ENCODE measurements at places on chromosomes 16 and 17.

GRCh38 chr17:37648555-37648954, 5.3 kb upstream of the DDX52 start:
- no peak for DNase-seq

GRCh38 chr16:55876854-55877253, 1.7 kb upstream of the CES5A start:
- no peak for DNase-seq

DNA sequence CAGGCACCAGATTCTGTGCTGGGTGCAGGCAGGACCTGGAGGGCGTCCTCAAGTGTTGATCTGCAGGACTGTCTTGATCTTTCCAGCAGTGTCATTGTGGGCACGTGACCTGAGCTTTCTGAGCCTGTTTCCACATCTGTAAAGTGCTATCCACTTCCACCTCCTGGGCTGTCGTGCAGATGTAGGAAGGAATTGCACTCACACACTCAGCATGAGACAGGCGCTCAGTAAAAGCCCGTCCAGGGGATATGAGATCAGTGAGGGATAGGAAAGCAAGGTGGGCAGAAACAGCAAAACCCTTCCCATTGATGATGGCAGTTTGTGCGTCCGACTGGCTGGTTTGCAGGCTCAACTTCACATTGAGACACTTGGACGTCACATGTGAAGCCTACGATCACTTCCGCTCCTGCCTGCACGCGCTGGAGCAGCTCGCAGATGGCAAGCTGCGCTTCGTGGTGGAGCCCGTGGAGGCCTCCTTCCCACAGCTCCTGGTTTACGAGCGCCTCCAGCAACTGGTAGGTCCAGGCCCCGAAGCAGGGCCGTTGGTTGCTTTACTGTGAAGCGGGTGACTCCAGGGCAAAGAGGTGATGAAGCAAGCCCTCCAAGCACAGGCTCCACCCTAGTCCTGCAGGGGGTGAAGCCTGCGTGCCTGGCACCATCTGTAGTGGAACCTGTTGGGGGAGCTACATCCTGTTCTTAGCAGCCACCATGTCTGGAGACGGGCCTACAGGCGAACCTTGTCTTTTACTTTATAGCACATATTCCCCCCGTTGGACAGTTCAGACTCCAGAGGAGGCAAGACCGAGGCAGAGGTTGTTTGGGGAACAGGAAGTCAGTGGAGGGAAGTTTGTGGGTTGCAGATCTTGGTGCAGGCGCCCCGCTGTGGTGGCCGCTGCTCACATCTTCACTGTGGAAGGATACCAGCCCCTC, 23.0 kb downstream of the METTL22 start:
- DNase-seq: no peak

GRCh38 chr16:19780321-19780720, 62.2 kb downstream of the IQCK start:
- no peak for DNase-seq

GRCh38 chr16:78129349-78129748, 29.9 kb downstream of the WWOX start:
- DNase-seq: no peak

- no peak for DNase-seq
These were observed 115.4 kb downstream of the AXIN2 start for GRCh38 chr17:65446043-65446442.

DNA sequence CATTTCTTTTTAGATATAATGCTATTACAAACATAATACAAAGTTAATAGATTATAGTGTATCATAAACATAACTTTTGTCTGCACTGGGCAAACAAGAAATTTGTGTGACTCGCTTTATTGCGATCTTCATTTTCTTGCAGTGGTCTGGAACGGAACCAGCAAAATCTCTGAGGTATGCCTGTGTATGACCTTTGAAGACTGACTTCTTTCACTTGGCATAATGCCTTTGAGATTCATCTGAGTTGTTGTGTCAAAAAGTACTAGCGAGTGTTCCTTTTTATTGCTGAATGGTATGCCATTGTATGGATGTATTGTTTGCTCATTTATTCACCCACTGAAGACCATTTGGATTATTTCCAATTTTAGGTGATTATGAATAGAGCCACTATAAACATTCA, 69.2 kb downstream of the TANC2 start:
- no peak for DNase-seq

DNA sequence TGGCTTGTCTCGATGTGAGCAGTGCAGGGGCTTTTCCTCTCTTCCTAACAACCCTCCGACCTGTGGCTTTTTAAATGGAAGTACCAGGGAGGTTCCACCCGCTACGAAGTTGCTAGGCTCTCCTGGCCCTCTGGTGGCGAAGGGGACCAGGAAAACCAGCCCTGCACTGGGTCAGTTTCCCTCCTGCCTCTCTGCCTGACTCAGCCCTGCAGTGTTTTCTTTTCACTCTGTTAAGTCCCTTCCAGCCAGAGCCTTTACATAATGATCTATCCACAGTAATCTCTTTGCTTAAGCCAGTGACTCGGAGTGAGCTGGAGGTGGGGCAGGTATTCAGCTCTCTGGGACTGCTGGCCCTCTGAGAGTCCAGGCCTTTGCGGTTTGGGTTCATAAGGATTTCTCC, 331.3 kb upstream of the EEF2KMT start:
- no peak for DNase-seq

DNA sequence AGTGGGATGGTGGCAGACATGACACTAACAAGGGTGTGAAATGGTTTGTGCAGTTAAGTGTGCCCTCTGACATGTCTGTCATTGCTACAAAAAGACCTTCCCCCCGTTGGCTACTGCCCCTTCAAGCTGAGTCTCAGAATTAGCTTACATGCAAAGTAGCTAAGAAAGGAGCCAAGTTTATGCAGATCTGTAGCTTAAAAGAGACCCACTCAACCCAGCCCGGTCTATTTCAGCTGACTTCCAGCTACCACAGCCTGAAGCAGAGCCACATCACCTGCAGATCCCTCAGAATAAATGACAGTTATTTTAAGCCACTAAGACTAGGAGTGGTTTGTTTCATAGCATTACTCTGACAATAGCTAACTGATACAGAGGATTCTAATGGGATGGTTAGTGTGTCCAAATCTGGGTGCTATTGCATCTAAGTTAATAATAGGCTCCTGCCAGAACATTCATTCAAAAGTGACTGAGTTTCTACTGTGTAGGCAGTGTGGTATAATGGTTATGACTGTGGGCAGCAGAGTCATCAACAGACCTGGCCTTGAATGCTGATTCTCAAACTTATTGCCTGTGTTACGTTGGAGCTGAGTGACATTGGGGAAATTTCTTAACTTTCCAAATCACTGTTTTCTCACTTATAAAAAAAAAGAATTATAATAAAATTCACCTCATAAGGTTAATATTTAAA, 11.7 kb downstream of the C17orf67 start:
- DNase-seq: no peak

DNA sequence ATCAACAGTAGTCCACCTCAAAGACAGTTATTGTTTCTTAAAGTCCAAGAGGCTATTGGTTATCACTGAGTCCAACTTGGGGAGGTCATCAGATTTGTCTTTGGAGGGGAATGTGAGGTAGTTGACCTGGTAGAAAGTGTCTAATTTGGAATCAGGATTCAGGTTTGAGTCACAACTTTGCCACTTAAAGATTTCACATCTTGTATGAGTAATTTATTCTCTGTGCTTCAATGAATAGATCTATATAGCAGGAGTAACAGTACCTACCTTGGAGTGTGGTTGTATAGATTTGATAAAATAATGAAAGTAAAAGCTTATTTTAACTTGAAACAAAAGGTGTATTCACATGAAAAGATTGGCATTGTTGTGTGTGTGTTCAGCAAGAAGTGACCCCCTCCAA, 119.3 kb upstream of the TBX2 start:
- DNase-seq: no peak

GRCh38 chr17:82198092-82198491, 14.6 kb downstream of the CCDC57 start:
- DNase-seq: no peak

GRCh38 chr17:47999582-47999981, 28.7 kb downstream of the CDK5RAP3 start:
- DNase-seq: no peak

- no peak for DNase-seq
These were observed 59.9 kb downstream of the PRMT7 start for GRCh38 chr16:68370581-68371275.

DNA sequence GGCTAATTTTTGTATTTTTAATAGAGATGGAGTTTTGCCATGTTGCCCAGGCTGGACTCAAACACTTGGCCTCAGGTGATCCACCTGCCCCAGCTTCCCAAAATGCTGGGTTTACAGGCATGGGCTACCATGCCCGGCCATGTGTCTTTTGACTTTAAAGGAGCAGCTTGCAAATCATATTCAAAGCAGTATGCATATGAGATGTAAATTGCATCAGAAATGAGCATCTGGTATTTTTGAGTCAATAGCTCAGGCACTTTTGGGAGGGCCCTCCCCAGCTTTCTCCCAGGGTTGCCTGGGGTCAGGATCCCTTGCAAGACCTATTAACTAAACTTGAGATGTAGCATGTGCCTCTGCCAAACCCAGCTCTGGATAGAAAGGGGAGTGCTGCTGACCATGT, 21.5 kb downstream of the EPOP start:
- DNase-seq: no peak

DNA sequence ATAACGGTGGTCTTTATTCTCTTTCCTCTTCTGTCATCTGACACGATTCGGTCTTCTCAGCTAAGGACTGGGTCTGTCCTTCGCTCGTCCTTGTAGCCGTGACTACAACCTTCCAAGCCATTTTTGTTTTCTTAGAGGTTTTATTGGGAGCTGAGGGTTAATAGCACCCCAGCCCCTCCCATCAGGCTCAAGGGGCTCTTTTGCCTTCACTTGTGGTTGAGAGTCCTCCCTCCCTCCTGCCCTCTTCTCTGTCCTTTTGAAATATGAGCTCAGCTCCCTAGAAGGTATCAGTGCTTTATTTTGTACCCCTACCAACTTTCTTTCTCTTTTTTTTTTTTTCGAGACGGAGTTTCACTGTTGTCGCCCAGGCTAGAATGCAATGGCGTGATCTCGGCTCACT, 24.7 kb downstream of the SOCS3 start:
- DNase-seq: no peak

DNA sequence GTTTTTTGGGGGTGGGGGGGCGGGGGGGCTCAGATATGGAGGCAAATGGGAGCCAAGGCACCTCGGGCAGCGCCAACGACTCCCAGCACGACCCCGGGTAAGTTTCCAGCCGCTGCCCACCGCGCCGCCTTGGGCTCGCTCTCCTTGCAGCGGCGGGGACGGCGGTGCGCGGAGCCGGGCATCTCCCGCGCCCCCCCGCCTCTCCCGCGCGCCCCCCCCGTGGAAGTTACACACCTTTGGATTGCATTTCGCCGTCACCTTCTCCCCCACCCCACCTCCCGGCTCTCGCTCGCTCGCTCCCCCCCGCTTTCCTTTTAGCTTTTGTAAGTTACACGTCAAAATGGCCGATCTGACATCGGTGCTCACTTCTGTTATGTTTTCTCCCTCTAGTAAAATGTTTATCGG, 387 bp downstream of the MSI2 start:
- DNase-seq: peak; percentile 31

DNA sequence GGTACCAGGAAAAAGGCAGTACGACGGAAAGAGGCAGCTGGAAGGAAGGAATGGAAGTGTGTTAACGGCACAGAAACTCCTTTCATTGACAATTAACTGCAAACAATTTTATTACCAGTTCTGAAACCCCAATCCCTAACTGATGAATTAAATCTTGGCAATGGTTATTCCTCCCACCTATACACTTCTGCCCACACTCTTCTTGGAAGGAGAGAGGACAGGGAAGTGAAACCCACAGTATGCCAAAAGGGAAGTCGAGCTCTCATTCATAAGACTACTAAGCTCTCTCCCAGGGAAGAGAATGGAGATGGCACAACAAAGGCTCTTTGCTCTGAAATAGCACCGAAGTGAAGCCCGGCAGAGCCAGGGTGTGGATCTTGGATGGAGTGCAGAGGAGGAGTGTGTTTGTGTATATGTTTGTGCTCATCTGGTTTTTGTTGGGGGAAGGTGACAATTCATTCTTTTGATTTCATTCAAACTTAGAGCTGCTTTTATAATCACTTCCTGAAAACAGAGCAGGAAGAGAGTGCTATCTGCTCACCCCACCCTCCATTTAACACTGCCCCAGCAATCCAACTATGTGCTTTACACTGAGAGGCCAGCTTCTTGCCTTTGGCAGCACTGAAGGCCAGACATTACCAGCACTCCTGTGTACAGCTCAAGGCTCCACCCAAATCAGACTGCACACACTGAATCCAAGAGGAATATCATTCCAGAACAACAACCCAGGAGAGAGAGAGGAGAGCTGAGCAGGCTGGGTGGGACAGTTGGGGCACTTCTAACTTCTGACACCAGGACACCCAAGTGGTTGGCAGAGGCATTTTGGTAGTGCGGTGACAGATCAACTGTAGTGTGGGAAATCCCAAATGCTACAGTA, 68.7 kb downstream of the HIC1 start:
- no peak for DNase-seq

DNA sequence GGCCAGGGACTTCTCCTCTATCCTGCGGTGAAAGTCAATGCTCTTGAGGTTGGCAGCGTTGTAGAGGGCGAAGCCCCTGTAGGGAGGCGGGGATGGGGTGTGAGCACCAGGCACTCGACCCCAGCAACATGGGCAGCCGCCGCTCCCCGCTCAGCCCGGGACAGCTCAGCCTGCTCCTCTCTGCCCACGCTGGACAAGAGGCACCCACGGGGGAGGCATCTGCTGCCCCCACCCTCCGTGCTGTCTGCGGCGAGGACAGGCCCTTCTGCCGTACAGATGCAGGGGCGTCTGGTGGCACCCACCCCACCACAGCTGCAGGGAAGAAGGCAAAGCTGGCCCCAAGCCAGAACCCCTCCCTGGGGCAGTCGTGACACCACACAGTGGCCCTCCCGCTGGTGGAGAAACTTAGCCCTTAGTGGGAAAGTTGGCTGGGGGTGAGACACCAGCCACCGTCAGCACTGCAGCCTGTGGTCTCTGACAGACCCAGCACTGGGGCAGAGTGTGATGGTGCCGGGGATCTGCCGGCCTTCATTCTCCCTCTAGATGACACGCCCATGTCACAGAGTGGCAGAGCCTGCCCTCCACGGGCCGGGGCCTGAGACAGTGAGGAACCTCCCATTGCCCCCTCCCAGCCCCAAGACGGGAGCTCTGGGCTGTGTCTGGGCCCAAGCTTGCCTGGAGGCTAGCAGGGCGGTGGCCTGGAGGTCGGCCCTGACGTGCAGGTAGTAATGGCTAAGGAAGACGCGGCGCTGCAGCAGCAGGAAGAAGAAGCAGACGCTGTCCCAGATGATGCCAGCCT, 19.5 kb downstream of the CTU2 start:
- no peak for DNase-seq

DNA sequence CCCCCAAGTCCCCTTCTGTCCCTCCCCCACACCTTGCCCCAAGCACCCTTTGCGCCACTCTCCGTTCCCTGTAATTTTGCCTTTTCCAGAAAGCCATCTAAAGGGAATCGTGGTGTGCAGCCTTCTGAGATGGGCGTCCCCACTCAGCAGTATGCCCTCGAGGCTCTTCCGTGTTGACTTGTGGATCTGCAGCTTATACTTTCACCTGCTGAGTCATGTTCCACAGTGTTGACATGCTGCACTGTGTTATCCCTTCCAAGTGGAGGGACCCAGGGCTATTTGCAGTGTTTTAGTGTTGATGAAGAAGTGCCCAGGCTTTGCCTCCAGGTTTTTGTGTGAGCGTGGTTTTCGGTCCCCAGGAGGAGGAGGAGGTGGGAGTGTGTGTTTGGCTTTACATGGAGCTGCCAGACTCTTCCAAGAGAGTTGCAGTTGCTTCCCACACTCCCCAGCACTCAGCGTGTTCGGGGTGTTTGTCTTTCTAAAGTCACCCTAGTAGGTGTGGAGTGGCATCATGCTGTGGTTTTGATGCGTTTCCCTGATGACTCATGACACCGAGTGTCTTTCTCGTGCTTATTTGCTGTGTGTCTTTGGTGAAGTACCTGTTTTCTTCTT, 32.1 kb upstream of the JPT2 start:
- peak; percentile 77 for DNase-seq

Data from prostate gland (tissue), 2 donors.